ENCODE measurements at places on chromosomes 1 and 21. TPM values are rescaled to one million over a fixed set of nuclear protein-coding genes. Genes with fewer than 3 reads are reported as not detected.

GRCh38 chr1:89735479-89735878 lies 85.4 kb upstream of the LRRC8D start:
- no peak overlapping the region for H3K27ac ChIP-seq
- no peaks in the 10 kb centered on the region for H3K27me3 ChIP-seq
- no peak overlapping the region for H3K4me3 ChIP-seq
- H3K36me3 ChIP-seq: no peaks in the 10 kb centered on the region
- no peak for DNase-seq

GRCh38 chr1:3061981-3062615 lies 6.9 kb upstream of the PRDM16 start:
- no peak for DNase-seq
- H3K4me3 ChIP-seq: no peak overlapping the region
- no peak overlapping the region for H3K27ac ChIP-seq

DNA sequence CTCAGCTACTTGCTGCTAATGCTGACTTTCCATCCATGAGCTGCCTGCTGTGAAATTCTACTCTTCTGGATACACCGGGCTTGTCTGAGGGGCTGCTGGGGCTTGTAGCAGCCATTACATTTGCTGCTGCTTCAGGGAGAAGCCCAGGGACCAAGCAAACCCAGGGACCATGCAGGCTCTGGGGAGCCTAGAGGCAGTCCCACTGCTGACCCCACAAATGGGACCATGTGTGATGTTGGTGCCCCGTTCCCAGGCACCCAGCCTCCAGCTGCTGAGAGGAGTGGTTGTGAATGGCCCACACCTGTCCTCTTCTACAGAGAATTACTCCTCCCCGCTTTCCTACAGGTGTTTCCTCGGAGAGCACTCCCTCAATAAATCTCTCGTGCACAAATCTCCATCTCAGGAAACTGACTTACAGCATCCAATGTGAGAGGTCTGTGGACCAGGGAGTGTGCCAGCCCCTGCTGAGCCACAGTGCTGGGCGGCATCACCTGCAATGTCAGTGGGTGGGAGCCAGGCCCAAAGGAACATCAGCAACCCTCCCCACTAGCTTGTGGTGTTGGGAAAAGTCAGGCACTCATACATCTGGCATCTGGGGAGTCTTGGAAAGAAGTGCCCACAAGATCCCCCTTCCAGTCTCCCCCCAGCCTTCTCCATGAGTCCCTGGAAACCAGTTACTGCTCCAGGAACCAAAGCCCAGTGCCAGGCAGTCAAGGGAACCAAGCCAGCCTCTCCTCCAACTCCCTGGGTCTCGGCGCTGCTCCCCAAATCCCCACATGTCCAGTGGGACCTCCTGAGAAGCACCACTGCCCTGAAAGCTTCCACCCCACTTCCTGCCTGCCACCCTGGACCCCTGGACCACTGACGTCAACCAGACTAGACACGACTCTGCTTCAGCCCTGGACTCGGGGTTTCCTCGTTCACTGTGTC lies 65.1 kb downstream of the TCP10L start:
- no peak overlapping the region for H3K4me3 ChIP-seq
- peak overlapping the region; percentile 79 for H3K27ac ChIP-seq
- H3K36me3 ChIP-seq: peaks cover 4% of the 10 kb centered on the region

GRCh38 chr1:29591601-29592260 lies 355.4 kb downstream of the PTPRU start:
- no peak overlapping the region for H3K4me3 ChIP-seq
- H3K27ac ChIP-seq: no peak overlapping the region
- DNase-seq: no peak
- H3K36me3 ChIP-seq: no peaks in the 10 kb centered on the region

DNA sequence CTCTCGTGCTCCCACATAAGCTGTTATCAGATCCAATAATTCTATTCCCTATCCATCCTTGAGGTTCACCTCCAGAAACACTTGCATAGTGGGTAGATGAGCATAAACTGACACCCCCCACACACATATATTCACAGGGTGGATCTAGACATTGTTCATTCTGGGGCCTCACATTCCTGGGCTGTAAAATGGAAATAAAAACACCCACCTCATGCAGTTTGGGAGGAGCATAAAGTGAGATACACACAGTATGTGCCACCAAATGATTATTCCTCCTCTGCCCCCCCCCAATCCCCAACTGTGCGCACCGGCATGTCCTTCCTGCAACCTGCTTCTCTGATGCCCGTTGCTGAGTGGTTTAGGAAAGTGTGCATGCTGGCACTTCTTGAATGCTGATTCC lies 17.9 kb downstream of the PRDM15 start:
- H3K27me3 ChIP-seq: no peaks in the 10 kb centered on the region
- H3K4me3 ChIP-seq: no peak overlapping the region
- H3K4me1 ChIP-seq: peaks cover 8% of the 10 kb centered on the region
- H3K27ac ChIP-seq: no peak overlapping the region

GRCh38 chr21:25903607-25904006 lies 168.8 kb downstream of the GABPA start:
- peak overlapping the region; percentile 53 for H3K27ac ChIP-seq
- H3K4me1 ChIP-seq: peaks cover 45% of the 10 kb centered on the region

DNA sequence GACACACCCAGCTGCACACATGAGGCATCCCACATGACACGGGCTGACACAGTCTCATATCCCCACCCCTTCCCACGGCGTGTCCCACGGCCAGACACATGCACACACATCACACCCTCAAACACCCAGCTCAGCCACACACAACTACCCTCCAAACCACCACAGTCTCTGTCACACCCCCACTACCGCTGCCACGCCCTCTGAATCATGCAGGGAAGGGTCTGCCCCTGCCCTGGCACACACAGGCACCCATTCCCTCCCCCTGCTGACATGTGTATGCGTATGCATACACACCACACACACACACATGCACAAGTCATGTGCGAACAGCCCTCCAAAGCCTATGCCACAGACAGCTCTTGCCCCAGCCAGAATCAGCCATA lies 22.6 kb downstream of the PODN start:
- no peaks in the 10 kb centered on the region for H3K27me3 ChIP-seq
- H3K4me1 ChIP-seq: peaks cover 8% of the 10 kb centered on the region
- H3K4me3 ChIP-seq: no peak overlapping the region

GRCh38 chr1:61254634-61255357 lies 172.4 kb downstream of the NFIA start:
- no peaks in the 10 kb centered on the region for H3K27me3 ChIP-seq
- no peak for DNase-seq
- H3K4me3 ChIP-seq: peak overlapping the region; percentile 44
- H3K36me3 ChIP-seq: no peaks in the 10 kb centered on the region

DNA sequence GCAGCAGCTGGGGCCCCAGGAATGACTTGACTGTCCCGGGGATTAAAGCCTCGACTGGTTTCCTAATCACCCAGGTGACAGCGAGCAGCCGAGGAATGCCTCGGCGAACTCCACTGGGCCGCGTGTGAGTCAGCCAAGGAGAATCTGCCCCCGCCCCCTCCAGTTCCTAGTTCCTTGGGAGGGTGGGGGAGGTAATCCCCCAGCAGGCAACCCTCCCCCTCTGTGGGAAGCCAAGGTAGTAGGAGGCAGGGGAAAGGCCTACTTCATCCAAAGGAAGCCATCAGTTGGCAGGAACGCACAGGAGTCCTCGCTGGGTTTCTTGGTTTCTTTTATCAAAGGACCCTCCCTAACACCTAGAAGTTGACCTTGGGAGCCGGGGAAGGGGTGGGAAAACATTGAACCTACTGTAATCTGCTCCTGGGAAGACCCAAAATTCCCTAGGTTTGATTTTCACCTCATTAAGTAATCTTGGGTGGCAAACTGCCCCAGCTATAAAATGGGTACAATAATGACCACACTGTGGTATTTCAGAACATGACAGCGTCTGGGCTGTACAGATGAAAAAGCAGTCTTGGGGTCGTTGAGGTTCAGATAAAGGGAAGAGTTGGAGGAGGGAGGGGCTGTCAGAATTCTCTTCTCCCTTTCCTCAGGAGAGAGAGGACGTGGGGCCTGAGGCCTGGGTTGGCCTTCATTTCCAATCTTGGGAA lies 1.4 kb downstream of the TENT5B start:
- no peak for DNase-seq
- H3K36me3 ChIP-seq: no peaks in the 10 kb centered on the region
- H3K27me3 ChIP-seq: no peaks in the 10 kb centered on the region
- H3K4me1 ChIP-seq: peaks cover 15% of the 10 kb centered on the region

DNA sequence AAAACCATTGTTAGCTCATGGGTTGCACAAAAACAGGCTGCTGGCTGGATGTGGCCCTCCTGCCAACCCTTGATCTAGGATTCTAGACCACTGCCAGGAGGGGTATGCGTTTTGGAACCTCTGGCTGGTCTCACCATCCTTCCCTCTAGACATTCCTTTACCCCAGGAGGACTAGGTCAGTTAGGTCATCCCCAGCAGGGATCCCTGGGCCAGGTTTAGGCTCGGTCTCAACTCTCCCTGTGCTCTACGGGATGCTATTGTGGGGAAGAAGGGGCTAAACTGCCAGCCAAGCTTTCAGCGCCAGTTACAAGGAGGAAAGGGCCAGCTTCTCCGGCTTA lies 22.7 kb downstream of the SLC2A1 start:
- no peak for DNase-seq
- H3K4me1 ChIP-seq: peaks cover 70% of the 10 kb centered on the region
- H3K27me3 ChIP-seq: no peaks in the 10 kb centered on the region
- H3K4me3 ChIP-seq: no peak overlapping the region
- no peak overlapping the region for H3K27ac ChIP-seq
- no peaks in the 10 kb centered on the region for H3K36me3 ChIP-seq

DNA sequence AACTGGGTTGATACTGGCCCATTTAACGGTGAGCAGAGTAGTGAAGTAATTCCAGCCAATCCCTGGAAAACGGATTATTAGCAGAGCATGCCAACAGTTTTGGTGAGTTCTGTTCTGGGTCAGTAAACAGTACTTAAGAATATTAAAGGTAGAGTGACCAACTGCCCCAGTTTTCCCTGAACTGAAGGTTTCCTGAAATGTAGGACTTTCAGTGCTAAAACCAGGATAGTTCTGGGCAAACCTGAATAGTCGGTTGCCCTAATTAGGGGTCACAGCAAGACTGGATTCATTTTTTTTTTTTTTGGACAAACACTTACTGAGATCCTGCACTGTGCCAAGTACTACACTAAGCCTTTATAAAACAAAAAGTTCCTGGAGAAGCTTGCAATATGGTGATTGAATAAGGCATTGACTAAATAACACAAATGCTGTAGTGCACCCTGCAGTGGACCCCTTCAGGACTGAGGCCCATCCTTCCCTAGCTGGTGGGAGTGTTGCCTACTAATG lies 75.9 kb downstream of the KCNK1 start:
- no peak overlapping the region for H3K4me3 ChIP-seq
- no peak for DNase-seq
- no peaks in the 10 kb centered on the region for H3K27me3 ChIP-seq
- no peaks in the 10 kb centered on the region for H3K36me3 ChIP-seq
- H3K27ac ChIP-seq: no peak overlapping the region

- DNase-seq: peak; percentile 52
- H3K4me1 ChIP-seq: no peaks in the 10 kb centered on the region
- H3K36me3 ChIP-seq: no peaks in the 10 kb centered on the region
- H3K4me3 ChIP-seq: peak overlapping the region; percentile 43
- no peak overlapping the region for H3K27ac ChIP-seq
Observed at GRCh38 chr1:247639381-247639981, 34.1 kb downstream of the OR2G3 start.

DNA sequence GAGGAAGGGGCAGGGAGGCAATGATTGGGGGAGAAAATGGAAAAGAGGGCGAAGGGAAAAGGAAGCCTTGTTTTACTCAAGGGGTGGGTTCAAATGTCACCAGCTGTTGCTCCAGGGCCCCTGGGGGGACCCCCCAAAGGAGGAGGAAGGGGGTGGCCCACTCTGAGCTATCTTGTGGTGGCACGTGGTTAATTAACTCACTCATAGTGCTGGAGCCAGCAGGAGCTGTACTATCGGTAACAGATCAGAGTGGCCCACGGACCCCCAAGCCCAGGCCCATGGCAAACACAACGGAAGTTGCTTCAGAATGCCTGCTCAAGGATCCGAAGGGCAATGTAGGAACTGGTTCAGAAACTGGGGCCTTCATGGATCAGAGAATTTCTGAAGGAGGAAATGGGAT lies 7.2 kb downstream of the TFF2 start:
- H3K4me1 ChIP-seq: no peaks in the 10 kb centered on the region
- H3K4me3 ChIP-seq: no peak overlapping the region
- no peaks in the 10 kb centered on the region for H3K27me3 ChIP-seq
- no peaks in the 10 kb centered on the region for H3K36me3 ChIP-seq

DNA sequence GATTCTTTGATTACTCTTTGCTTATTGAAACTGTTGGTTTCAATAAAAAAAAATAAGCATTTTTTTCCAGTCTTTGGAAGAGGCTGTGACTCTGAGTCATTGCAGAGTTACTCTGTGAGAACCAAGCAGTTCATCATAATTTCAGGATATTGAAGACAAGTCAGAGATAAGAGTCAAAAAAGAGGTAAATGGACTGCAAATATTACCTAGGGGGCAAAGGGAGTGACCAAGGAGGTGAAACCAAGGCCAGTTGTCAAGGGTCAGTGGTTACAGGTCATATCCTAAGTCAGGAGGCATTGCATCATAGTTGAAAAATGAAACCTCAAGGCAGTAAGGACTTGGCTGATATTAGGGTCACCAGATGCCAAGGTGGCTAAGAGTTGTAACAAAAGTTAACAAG lies 597.1 kb upstream of the USP24 start:
- H3K4me3 ChIP-seq: no peak overlapping the region
- no peaks in the 10 kb centered on the region for H3K27me3 ChIP-seq
- H3K36me3 ChIP-seq: no peaks in the 10 kb centered on the region
- no peaks in the 10 kb centered on the region for H3K4me1 ChIP-seq

- H3K4me3 ChIP-seq: no peak overlapping the region
- no peaks in the 10 kb centered on the region for H3K27me3 ChIP-seq
- H3K27ac ChIP-seq: peak overlapping the region; percentile 2
- H3K36me3 ChIP-seq: peaks cover 45% of the 10 kb centered on the region
- DNase-seq: no peak
Observed at GRCh38 chr1:59901770-59902388, 24.7 kb downstream of the CYP2J2 start.

DNA sequence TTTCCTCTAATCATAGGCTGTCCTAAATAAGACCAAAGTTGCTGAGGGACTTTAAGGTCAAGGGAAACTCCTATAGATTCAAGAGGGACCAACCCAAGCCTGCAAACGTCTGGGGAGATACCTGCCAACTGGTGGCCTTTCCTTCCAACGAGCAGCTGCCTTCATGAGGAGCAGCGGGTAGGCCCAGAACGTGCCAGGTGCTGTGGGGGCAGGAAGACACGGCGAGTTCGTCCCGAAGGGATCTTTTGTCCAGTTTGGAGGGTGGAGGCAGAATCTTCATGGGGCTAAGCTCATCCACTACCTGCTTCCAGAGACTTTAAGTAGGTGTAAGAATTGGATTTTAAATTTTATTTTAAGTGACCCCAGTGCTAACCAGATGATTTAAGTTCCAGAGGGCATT lies 26.0 kb upstream of the SLC26A9 start:
- peaks cover 12% of the 10 kb centered on the region for H3K4me1 ChIP-seq
- no peak overlapping the region for H3K4me3 ChIP-seq
- no peak overlapping the region for H3K27ac ChIP-seq

The COL8A2 gene
- total RNA-seq: 0.60 TPM

The MFSD2A gene
- total RNA-seq: 4.2 TPM

The EIF2D gene
- total RNA-seq: 29.0 TPM

The IGSF21 gene
- total RNA-seq: 1.1 TPM

The PDZK1IP1 gene
- total RNA-seq: not detected

The DYNLT4 gene
- total RNA-seq: 1.0 TPM

The LRRC39 gene
- total RNA-seq: 72.9 TPM

Measured in heart left ventricle (tissue), 16 donors.